Lung (tissue), 17 donors: ENCODE measurements at places on chromosomes 3 and 15. TPM values are rescaled to one million over a fixed set of nuclear protein-coding genes. Genes with fewer than 3 reads are reported as not detected.

DNA sequence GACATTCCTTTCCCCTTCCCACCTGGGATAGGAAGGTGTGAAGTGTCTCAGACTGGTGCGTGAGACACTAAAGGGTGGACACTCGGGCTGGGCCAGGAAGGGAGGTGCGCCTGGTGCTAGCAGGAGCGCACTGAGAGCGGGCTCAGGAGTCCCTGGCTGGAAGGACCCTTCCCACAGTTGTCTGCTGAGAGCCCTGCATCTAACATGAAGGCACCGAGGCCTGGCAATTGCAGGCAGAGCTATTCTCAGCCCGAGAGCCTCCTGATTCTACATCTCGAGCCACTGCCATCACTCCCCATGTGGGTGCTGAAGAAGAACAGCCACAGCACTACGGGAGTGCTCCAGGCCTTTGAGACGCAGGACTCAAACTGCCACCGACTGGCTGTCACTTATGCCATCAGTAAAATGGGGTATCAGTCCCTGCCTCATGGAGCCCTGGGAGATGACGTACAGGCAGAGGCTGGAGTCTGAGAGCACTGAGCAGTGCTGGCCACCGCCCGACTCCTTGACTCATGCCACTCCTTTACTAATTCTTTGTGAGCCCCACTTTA, 159.4 kb downstream of the KLF13 start:
- no peak for DNase-seq
- no peak overlapping the region for H3K27ac ChIP-seq
- H3K4me1 ChIP-seq: peaks cover 15% of the 10 kb centered on the region
- no peaks in the 10 kb centered on the region for H3K27me3 ChIP-seq
- H3K4me3 ChIP-seq: no peak overlapping the region
- H3K36me3 ChIP-seq: no peaks in the 10 kb centered on the region

GRCh38 chr3:190716211-190716610, 146.3 kb downstream of the GMNC start:
- peaks cover 3% of the 10 kb centered on the region for H3K4me1 ChIP-seq
- H3K4me3 ChIP-seq: no peak overlapping the region
- no peak for DNase-seq
- no peaks in the 10 kb centered on the region for H3K36me3 ChIP-seq
- no peaks in the 10 kb centered on the region for H3K27me3 ChIP-seq
- H3K27ac ChIP-seq: no peak overlapping the region

- H3K27me3 ChIP-seq: no peaks in the 10 kb centered on the region
- H3K36me3 ChIP-seq: no peaks in the 10 kb centered on the region
- no peak overlapping the region for H3K27ac ChIP-seq
- no peaks in the 10 kb centered on the region for H3K4me1 ChIP-seq
These were observed 276.0 kb downstream of the MFSD1 start for GRCh38 chr3:159077860-159078259.

- DNase-seq: peak; percentile 2
- H3K36me3 ChIP-seq: no peaks in the 10 kb centered on the region
- no peaks in the 10 kb centered on the region for H3K27me3 ChIP-seq
These were observed 313.4 kb upstream of the CHRM5 start for GRCh38 chr15:33654860-33655259.

REC114 gene
- total RNA-seq: not detected

PDCD7 gene
- total RNA-seq: 21.7 TPM
